ENCODE measurements at places on chromosomes 1 and 21.
A peak's percentile ranks its signal among the peaks of the same experiment; 100 is the strongest.

DNA sequence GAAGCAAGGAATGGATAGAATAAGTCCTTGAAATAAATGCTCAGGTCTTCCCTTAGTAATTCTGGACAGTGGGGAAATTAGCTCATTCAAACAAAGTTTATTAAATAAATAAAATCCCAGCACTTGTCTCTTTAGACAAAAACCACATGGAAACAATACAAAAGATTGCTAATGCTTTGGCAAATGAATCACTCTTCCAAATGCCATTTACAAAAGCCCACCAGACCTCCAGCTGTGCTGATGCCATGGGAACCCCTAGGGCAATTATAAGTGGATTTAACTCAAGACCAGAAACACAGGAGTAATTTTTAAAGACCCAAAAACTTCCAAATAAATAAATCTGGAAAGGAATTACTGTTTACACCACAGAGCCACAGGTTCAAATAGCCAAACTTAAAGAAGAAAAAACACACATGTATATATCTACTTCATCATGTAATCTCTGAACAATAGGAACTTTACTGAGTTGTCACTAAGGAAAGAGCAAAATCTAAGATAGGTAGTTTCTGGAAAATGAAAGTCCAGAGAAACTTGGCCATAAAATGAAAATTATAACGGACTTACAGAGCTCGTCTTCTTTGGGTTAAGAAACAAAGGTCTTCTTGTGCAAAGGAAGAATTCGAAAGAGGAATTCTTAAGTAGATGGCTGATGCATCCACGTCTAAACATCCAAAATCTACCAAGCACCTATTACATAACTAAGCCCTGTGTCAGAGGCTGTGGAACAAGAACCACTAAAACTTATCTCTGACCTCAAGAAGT is 399.4 kb downstream of the SMYD3 start:
- DNase-seq = no peak

DNA sequence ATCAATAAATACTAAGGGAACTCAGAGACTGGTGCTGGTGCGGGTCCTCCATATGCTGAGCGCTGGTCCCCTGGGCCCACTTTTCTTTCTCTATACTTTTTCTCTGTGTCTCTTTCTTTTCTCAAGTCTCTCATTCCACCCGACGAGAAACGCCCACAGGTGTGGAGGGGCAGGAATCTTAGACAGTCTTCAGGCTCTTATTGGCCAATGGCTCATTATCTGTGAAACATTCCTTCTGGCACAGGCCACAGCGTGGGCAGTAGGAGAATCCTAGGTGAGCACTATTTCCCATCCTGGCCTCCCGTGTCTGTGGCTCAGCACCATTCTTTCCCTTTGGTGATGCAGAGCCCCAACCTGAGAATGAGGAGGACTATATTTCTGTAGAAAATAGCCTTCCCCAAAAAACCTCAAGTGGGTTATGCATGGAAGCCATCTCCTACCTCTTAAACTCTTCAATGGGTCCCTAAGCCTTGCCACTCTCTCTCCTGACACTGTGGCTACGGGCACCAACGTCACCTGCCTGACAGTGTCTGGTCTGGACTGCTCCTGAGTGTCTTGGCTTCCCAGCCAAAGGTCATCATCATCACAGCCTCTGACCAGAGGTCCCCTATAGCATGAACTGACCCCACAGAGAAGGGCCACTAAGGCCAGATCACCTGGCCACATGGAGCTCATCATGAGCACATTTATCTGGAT is 6.2 kb upstream of the SLAMF1 start:
- no peak for DNase-seq

- DNase-seq = no peak
These were observed 114.5 kb downstream of the DSCAM start for GRCh38 chr21:40732253-40733023.

- DNase-seq = no peak
These were observed 22.3 kb upstream of the SNRPE start for GRCh38 chr1:203839081-203839480.

DNA sequence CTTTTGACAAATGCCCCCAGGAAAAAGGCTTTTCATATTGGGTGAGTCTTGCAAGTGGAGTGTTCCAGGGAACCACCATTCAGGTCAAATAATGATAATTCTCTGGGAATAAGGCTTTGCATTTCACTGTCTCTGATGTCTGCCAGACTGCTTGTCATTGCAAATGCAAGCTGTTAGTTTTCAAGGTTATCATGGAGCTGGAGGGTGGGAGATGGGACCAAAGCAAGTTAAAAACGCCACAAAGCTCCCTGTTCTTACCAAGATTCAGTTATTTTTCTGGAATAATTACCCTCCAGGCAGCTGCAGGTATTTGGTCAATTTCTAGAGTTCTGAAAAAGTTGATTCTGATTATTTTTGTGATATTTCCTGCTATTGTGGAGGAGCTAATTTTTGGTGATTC is 210.1 kb downstream of the GPR52 start:
- no peak for DNase-seq

DNA sequence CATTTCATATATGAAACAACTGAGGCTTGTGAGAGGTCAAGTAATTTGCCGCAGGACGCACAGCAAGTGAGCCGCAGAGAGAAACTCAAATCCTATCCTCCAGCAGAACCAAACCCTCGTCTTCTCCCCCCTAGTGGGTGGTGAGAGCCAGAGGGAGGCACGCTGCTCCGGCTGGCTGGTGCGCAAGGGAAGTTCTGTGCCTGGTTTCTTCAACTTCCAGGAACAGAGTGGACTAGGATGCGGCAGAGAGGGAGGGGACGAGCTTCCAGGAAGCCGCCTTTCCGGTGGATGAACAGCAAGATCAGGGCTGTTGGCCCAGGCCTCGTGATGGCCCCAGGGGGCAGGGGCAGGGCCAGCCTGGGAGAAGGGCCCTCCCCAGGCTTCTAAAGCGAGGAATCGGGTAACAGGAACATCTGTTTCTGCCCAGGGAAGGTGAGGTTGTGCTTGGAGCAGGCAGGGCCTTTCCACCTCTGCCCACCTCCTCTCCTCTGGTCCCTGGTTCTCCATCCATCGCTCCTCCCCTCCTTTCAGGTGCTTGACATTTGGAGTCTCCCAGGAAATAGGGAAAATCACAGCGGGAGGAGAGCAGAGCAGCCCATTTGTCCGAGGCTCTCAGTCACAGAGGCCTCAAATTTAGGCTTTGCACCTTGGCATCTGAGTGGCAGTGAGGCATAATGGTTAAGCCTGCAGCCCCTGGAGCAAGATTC is 16.8 kb upstream of the PDIK1L start:
- peak; percentile 79 for DNase-seq

- no peak for DNase-seq
These were observed 28.4 kb upstream of the LDLRAP1 start for GRCh38 chr1:25515033-25515432.

- DNase-seq = no peak
These were observed 115.1 kb downstream of the SYT14 start for GRCh38 chr1:210053126-210053525.

- DNase-seq = no peak
These were observed 94.3 kb upstream of the EDN2 start for GRCh38 chr1:41578712-41579335.

DNA sequence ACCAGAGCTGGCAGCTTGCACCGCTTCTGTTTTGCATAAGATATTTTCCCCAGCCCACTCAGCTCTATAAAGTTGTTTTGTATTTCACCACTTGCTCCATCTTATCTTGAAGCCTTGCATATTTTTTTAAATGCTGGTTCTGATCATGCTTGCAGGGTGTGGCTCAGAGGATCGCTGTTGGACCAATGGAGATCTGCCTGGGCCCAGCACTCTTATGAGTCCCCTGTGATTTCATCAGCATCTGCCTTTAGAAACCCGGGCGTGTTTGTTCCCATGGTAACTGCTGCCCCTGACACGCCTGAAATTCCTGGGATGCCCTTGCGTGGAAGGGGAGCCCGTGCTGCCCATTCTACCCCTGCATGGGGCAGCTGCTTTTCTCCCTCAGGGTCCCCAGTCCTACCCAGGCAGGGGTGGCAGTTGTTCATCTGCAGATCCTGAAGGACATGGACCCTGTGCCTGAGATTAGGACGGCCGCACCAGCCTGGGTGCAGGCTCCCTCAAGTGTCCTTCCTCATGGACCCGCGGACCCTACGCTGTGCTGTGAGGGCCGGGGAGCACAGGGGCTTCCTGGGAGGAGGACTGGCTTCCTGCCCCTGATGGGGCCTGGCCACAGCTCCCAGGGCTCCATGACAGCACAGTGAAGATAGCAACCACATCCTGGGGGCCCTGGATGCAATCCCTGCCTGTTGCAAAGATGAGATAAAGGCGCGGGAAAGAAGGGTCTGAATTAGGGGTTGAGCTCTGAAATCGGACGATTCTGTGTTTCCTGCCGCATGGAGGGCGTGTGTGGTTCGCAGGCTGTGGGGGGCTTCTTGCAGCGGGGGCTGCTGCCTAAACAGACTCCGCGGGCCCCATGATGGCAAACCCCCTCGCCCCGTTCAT is 226.5 kb downstream of the SDCCAG8 start:
- DNase-seq = no peak

DNA sequence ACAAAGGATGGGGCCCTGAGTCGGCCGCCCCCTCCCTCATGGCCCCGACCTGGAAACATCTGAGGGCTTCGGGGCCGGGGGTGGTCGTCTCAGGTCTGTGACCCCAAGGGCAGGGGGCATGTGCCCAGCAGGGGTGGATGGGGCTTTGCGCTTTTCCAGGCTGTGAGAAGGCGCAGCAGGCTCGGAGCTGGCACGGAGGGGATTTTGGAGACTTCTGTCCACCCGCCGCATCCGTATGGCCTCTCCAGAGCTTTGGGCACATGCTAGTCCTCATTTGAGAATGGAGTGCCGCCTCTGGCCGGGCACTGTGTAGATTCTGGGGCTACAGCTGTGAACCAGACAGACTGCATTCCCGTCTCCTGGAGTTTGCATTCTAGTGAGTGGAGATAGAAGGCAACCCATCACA is 66.1 kb upstream of the WNT4 start:
- DNase-seq = no peak

- DNase-seq = no peak
These were observed 5.1 kb downstream of the PRXL2B start for GRCh38 chr1:2591581-2592261.

GRCh38 chr1:233012021-233012420 is 61.6 kb downstream of the NTPCR start:
- DNase-seq = no peak

DNA sequence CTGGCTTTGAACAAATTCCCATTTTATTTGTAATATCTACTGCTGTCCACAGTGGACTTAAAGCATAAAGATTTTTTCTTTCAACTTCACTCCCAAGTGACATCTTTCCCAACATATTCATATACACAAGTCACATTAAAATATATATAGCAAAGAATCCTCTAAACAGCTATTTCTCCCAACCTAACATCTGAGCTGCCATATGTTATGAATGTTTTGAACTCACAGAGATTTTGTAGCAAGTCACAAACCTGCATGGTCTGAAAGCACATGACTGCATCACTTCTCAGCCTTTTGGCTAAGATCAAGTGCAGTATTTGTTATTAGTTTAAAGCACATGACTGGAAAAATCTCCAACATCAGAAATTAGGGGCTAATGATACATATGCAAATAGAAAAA is 7.7 kb upstream of the HFM1 start:
- DNase-seq = no peak

DNA sequence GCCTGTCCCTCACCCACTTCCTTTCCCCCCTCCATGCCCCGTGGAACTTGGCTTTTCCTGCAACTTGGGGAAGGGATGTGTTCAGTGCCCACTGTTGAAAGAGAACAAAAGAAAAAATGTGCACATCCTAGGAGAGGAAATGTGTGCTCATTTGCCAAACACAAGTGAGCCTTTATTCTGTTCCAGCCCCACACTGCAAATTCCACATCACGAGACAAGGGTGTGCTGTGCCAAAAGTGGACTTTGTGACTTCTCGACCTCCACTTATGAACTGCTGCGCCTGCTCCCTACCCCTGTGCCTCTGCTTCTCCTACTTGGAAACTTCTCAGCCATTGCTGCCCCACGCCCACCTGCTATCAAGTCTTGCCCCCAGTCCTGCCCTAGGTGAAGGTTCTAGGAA is 97.0 kb upstream of the GRIK3 start:
- DNase-seq = no peak

Measured in left cardiac atrium (tissue), 4 donors.